ENCODE measurements at places on chromosomes 7 and 10.

DNA sequence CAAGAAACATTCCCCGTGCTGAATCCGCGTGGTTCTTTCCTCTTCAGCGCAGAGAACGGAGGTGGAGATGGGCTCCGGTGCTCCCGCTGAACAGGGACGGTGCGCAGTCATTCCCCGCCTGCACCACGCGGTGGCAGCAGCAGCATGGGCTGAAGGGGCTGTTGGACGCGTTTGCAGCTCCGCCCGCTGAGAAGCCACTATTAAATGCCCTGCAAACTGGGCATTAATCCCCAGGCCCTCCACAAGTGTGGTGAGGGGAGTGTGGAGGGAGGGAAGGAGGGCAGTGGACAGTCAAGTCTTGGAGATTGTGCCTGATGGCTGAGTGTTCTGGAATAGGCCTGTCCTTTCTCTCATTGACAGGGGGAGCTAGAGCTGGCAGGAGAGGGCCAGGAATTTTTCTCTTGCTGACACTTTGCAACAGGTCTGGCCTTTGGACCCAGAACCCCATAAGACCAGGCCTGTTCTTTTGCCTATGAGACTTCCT is 240.2 kb upstream of the INHBA start:
- DNase-seq: peak; percentile 63

DNA sequence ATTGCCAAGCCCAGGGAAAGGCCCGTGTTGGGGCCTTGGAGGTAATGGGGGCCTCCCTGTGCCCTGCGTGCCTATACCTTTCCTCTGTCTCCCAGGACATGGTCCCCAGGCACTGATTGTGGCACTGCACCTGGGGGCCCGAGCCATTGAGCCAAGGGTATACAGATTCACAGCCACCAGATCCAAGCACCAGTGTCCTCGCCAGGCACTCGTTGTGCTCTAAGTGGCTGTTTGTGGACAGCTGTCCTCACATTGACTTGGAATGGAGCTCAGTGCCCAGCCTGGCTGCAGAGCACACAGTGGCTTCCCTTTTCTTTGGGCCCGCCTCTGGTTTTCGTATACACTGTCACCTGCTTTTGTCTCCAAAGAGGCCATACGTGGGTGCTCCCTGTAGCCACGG is 72.0 kb upstream of the BTBD16 start:
- DNase-seq: no peak

GRCh38 chr10:68301790-68302502 is 29.9 kb upstream of the HNRNPH3 start:
- no peak for DNase-seq

GRCh38 chr7:93117327-93117726 is 452 bp downstream of the SAMD9 start:
- no peak for DNase-seq

DNA sequence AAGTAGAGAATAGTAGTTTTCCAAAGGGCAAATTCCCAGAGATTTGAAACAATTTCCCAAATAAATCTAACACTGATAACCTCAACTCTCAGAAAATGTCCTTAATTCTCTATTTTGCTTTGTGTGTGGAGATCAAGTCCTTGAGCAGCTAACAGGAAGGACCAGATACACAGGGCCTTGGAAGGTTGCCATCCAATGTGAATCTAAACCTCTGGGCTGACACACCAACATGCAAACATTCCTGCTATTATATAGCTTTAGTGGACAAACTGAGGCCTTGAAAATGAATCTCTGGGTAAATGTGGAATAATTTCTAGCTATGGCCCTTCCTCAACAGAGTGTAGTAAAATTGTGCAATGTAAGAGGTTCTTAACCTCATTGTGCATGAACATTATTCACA is 44.1 kb upstream of the PARD3 start:
- no peak for DNase-seq

DNA sequence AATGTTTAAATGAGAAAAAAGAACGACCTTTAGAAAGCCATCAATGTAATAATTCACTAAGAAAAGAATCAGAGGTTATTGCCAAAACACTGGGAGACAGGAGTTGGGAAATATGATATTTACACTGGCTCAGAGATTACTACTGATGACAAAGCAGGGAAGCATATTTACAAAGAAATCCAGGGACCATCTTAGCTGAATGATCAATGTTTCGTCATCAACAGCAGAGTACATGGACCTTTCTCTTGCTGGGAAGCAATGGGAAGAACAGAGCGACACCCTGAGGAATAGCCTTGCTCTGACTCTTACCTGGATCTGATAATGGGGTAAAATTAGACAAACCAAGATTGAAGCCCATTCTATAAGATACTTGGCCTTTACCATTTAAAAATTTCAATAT is 1293.5 kb downstream of the XPNPEP1 start:
- DNase-seq: no peak

GRCh38 chr7:6168477-6168868 is 104.0 kb downstream of the CYTH3 start:
- no peak for DNase-seq

GRCh38 chr10:111131168-111131799 is 54.5 kb downstream of the ADRA2A start:
- DNase-seq: no peak

- DNase-seq: no peak
Observed at GRCh38 chr10:114009281-114009996, 34.2 kb upstream of the ADRB1 start.

GRCh38 chr7:96033009-96033598 is 260.8 kb downstream of the DYNC1I1 start:
- DNase-seq: no peak

- DNase-seq: no peak
Observed at GRCh38 chr10:21827308-21827707, 176.2 kb downstream of the DNAJC1 start.

GRCh38 chr10:129969184-129969910 is 5.3 kb upstream of the EBF3 start:
- no peak for DNase-seq

- DNase-seq: no peak
Observed at GRCh38 chr10:123926401-123927264, 35.0 kb upstream of the CPXM2 start.

GRCh38 chr10:111373696-111374095 is 296.9 kb downstream of the ADRA2A start:
- no peak for DNase-seq

DNA sequence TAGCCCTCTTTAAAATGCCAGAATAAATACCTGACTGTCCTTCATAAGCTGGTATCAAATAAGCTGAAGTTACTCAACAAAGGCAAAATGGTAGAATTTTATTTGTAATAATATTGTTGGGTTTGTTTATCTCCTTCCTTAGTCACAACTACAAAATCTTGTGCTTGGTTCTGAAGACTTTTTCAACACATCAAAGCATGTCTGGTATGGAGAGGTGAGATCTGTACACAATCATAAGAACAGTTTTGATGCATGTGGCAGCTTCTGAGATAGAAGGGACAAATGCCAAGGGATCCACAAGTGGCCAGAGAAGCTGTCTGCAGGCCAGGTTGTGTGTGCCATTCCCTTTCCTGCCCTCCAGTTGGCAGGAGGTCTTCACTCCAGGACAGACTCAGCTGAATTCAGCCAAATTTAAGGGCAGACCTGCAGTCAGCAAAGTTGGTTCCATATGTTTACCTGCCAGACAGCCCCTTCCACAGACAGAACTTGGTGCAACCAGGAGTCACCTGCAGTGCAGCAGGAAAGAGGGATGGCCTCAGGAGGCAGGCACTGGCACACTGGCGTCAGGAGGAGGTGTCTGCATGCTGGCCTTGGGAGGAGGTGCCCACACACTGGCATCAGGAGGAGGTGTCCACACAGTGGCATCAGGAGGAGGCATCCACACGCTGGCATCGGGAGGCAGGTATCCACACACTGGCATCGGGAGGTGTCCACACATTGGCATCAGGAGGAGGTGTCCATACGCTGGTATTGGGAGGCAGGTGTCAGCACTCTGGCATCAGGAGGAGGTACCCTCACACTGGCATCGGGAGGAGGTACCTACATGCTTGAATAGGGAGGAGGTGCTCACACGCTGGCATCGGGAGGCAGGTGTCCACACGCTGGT is 93.1 kb upstream of the IKZF1 start:
- no peak for DNase-seq
